Activated T-cell treated with anti-CD3 and anti-CD28 coated beads for 4 hours (primary cell): ENCODE measurements at places on chromosomes 4 and X.

GRCh38 chr4:156773648-156774357, 197.8 kb downstream of the PDGFC start:
- DNase-seq = no peak

- no peak for DNase-seq
These were observed 24.6 kb downstream of the NAP1L5 start for GRCh38 chr4:88672987-88673386.

GRCh38 chr4:161287678-161288352, 876.0 kb downstream of the FSTL5 start:
- DNase-seq = no peak

DNA sequence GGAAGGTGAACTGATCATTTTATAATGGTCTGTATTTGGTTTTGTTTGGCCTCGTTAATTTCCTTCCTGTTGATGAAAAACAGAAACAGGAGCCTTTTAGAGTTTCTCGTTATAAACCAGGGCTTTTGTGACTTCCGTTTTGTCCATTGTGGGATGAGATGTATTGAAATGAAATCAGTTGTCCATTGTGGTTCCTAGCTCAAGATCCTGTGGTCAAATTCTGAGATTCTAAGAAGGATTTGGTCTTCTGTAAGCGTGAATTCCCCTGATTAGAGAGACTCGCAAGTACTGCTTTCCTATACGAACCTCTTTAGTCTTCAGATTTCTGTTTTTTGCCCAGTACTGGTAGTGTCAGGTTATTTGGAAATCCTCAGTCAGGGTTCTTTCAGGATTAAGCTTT, 101.7 kb downstream of the RAPGEF2 start:
- no peak for DNase-seq

GRCh38 chr4:94690851-94691254, 66.9 kb upstream of the BMPR1B start:
- no peak for DNase-seq

GRCh38 chr4:119209077-119209476, 3.4 kb upstream of the USP53 start:
- peak; percentile 60 for DNase-seq

DNA sequence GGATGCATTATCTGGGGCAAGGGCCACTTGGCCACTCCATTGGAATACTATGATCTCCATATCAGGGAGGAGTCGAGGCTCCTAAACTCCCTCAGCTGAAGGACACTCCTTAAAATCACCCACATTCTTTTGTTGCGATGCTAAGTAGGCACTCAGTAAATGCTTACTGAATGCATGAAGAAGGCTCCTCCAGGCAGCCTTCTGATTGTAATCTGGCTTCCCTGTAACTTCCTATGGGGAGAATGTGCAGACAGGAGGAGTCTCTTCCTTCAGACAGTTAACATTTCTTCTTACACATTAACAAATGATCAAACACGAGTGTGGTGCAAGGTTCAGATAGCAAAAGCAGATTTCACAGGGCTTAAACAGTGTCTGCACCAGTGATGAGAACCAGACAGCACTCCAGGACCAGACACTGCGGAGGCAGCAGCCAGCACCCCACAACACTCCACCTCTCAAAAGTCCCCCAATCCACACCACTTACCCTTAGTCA, 21.4 kb upstream of the USO1 start:
- DNase-seq = no peak

DNA sequence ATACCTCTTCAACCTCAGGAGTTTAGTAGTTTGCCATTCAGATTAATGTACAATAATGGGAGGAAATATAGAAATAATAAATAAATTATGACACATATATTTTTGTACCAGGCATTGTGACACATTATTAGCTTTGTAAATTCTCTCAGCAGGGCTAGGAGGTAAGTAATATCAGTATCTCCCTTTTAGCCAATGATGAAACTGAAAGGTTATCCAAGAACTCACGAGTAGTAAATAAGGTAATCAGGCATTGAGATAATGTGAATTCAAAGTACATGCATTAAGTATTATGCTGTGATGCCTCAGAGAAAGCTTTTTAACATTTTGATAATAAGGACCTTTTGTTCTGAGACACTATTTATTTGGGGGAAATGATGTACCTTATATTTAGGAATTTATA, 5.3 kb upstream of the ARAP2 start:
- DNase-seq = no peak

DNA sequence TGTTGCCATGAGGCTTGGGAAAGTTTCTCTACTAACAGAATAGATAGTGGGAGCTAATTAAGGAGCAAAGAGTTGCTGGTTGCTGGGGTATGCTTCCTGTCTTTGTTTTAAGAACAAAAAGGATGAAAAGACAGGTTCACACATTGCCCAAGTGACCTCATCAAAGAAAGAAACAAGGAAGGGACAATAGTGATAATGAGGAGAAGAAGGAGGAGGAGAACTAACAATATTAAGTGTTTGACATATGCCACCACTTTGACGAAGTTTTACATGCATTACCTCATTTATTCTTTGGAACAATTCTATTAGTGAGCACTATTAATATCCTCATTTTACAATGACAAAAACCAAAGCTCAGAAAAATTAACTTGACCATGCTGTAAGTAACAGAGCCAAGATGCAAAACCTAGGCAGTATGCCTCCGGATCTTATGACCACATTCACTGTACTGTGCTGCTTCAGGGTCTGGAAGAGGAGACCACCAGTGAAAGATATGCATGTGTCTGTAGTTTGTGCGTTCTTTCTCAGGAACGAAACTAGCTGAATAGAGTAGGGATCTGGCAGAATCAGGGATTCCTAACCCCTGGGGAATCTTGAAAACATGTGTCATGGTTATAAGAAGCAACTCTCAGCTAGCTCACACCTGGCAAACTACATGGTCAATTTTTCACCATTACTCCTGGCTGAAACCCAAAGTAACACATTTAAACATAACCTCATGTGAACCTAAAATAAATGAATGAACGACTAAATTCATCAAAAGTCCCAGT, 83.8 kb downstream of the MOSPD2 start:
- no peak for DNase-seq

DNA sequence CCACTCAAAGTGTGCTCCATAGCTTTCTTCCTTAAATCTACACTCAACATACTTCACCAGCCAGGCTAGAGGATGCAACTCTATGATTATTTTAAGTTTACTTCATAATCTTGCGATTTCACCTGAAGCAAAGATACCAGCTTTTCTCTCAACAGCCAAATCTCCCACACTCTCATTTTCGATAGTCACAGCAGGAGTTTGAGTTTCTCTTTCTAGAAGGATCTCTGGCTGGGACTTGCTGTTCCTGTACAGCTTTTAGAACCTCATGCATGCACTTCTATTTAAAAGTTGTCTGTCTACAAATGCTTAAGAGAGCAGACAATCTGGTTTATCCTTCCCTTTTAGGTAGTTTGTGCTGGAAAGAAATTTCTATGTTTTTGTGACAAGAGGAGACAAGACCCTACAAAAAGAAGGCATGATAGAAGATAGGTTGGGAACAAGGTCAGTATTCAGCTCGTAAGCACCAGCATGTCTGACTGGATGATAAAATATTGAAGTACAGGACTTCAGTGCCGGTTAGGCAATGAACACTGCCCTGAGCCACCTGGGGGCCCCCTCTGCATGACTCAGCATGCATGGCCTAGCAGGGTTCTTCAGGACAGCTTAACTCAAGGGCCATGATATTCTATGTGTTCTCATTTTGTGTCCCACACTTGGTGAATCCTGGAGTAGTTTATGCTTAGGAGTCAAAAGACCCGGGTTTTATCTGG, 65.6 kb downstream of the ATXN3L start:
- no peak for DNase-seq

GRCh38 chr4:83866834-83867621, 331.1 kb downstream of the GPAT3 start:
- DNase-seq = no peak

- peak; percentile 0 for DNase-seq
These were observed 39.4 kb upstream of the NDP start for GRCh38 chrX:44012484-44013096.

GRCh38 chrX:69229436-69229835, 64.2 kb upstream of the PJA1 start:
- no peak for DNase-seq

GRCh38 chr4:70713453-70714078, 8.2 kb upstream of the RUFY3 start:
- no peak for DNase-seq

- DNase-seq = no peak
These were observed 83.6 kb downstream of the REPS2 start for GRCh38 chrX:17030092-17030491.

DNA sequence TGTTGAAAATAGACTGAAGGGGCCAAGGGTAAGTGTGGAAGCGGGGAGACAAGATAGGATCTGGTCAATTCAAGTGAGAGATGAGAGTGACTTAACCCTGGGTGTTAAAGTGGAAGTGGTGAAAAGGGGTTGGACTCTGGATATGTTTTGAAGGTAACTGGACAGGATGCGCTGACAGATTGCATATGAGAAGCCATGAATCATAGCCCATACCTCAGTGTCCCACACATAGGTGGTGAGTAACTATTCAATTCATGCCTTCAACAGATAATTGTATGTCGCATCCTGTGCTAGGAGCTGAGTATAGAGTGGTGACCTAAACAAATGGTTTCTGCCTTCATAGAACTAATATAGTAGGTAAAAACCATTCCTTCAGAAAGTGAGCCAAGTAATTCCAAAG, 76.7 kb downstream of the KLHL34 start:
- DNase-seq = no peak

GRCh38 chr4:13990596-13991589, 363.4 kb upstream of the BOD1L1 start:
- no peak for DNase-seq

DNA sequence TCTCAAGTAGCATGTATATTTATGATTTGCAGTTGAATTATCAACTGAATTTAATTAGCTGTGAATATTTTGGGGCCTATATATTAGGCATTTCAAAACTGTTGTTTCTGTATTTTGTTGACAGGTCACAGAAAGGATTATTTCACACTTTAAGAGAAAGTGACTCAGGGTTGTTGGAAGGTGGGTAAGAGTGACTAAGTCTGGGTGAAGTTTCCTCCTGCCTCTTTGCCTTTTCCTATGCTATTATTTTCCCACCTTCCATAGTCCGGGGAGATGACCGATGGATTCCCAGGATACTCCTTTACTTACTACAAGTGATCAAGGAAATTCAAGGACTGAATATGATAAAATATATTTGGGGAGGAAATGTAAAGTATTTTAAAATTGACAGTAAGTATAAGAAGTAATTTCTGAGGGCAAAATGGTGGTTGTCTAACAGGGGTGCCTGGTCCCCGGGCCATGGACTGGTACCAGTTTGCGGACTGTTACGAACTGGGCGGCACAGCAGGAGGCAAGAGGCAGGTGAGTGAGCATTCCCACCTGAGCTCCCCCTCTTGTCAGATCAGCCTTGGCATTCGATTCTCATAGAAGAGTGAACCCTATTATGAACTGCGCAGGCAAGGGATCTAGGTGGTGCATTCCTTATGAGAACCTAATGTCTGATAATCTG, 175.5 kb upstream of the GPRIN3 start:
- no peak for DNase-seq

- no peak for DNase-seq
These were observed 927.2 kb downstream of the STPG2 start for GRCh38 chr4:97216046-97216445.

DNA sequence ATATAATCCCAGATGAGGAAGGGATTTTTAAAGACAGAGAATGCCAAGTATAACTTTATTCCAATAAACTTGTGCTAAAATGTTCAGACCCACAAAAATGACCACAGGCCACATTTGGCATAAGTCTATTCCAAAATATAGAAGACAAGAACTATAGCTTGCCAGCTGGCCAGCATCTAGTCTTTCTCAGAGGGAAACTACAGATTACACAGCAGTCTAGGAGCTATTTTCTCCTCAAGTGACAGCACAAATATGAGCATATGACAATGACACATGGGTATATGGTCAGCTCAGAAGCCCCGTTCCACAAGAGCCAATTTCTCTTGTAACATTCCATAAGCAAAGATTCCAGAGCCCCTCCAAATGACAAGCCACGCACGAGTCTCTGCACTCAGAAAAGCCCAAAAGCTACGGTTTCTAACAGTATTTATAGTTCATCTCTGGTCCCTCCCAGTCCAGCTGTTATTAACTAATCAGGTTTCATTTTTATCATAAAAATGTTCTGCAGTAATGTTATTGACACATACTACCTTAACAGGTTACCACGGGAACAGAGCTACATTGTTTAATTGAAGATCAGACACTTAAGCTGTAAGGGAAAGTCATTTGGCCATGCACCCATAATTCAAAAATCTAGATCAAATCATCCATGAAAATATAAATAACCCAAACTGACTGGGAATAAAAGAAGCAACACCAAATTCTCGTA, 70.3 kb downstream of the RAB28 start:
- no peak for DNase-seq

GRCh38 chr4:169715826-169716225, 41.9 kb downstream of the HPF1 start:
- no peak for DNase-seq

- no peak for DNase-seq
These were observed 67.1 kb downstream of the DCLK2 start for GRCh38 chr4:150145090-150145945.

DNA sequence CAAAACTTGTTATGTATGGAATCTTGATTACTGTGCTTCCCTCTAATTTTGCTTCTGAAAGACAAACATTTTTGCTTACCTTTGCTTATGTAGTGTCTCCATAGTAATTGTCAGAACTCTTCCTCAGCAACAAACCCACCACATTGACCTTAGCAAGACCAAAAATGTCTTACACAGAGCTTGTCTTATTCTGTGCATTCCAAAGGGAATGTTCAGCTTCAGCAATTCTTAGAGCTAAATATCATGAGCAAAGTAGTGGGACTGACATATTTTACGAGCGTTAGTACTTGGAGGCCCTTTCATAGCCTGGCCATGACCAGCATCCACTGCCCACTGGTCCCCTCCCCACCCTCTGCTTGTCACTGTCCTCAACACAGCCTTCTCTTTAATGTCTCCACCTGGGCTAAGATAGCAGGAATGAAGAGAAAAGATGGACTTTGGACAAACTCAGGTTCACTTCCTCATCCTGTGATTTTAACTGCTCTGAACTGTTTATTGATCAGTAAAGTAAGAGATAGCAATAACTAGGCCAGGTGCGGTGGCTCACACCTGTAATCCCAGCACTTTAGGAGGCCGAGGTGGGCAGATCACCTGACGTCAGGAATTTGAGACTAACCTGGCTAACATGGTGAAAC, 15.5 kb upstream of the SH3D19 start:
- DNase-seq = no peak

DNA sequence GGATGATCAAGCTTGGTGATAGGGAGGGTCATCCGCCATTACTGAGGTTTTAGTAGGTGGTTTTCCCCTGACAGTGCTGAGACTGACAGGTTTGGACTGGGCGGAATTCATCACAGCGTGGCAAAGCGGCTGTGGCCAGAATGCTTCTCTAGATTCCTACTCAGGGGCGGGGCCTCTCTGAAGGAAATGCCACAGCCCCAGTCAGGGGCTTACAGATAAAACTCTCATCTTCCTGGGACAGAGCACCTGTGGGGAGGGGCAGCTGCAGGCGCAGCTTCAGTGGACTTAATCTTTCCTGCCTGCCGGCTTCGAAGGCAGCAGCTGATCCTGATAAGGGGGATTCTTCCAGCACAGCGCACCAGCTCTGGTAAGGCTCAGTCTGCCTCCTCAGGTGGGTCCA, 316.7 kb downstream of the RPA4 start:
- DNase-seq = no peak
